ENCODE measurements at places on chromosomes 4 and X.

DNA sequence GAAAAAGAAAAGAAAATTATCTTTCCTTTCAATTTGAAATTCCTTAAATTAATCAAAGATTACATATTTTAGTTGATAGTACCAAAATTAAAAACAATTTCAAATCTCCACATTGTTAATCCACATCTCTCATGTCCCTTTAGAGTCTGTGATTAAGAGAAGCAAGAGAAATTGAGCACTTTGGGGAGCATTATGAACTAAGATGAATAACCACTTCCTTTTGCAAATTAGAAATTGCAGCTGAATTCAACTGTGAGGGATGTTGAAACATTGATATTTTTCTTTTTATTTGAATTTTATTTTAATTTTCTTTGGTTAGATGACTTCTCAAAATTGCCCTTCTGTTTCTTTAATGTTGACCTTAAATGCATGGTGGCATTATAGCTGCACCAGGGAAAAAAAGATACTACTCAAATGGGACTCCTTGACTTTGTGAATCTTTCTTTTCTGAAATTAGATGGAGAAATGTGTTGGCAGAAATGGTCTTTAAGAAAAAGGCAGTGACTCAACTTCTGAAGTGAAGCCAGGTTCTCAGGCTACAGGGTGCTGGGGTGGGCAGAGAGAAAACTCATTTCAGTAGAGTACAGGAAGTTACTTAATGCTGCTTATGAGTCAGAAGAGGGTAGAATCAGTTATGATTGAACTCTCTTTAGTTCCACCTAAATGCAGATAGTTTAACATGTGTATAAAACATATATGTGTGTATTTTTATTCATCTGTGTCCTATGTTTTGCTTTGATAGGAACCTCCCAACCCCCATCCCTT lies 92.0 kb upstream of the TNIP3 start:
- peak; percentile 95 for DNase-seq

- peak; percentile 82 for DNase-seq
Measured at GRCh38 chrX:153766098-153766817, 2.2 kb downstream of the PLXNB3 start.

- DNase-seq: no peak
Measured at GRCh38 chr4:165963621-165964020, 90.6 kb downstream of the TLL1 start.

- peak; percentile 73 for DNase-seq
Measured at GRCh38 chrX:153726286-153727122, 1.8 kb downstream of the ABCD1 start.

DNA sequence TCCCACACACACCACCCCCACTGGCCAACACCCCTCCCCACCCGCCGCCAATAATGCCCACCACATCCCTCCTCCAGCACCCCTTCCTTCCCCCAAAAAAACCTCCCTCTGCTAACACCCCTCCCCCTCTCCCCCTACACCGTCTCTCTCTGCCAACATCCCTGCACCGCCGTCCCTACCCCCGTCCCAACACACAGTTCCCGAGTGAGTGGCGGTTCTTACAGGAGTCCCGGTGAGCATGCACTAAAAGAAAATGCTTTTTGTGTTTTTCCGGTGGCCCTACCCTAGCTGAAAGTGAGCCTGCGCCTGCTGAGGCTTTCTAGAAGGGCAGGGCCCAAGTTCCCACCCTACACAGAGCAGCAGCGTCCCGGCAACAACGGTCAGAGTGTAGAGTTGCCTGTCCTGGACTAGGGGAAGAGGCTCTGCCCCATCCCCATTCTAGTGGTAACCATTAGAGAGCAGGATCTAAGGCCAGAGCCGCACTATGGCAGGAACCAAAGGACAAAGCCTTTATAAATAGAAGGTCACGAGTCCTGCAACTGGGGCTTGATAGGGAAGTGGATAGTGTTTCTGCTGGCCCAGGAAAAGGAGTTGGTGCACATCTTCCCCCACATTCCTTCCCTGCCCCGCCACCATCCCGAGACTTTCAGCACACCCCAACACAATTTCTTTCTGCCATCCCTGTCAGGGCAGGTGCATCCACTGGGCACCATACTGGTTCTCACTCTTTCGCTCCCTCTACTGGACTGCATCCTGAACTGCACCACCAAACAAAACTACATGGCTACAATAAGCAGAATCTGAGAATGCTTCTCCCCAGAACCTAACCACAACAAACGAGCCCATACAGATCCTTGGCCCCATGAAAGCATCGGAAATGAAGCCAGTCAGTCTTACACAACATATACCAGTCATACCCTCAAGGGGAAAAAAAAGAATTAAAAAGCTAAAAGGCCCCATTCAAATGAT lies 78.1 kb upstream of the PAGE3 start:
- DNase-seq: peak; percentile 25

GRCh38 chr4:102268355-102268754 lies 76.9 kb downstream of the SLC39A8 start:
- no peak for DNase-seq

DNA sequence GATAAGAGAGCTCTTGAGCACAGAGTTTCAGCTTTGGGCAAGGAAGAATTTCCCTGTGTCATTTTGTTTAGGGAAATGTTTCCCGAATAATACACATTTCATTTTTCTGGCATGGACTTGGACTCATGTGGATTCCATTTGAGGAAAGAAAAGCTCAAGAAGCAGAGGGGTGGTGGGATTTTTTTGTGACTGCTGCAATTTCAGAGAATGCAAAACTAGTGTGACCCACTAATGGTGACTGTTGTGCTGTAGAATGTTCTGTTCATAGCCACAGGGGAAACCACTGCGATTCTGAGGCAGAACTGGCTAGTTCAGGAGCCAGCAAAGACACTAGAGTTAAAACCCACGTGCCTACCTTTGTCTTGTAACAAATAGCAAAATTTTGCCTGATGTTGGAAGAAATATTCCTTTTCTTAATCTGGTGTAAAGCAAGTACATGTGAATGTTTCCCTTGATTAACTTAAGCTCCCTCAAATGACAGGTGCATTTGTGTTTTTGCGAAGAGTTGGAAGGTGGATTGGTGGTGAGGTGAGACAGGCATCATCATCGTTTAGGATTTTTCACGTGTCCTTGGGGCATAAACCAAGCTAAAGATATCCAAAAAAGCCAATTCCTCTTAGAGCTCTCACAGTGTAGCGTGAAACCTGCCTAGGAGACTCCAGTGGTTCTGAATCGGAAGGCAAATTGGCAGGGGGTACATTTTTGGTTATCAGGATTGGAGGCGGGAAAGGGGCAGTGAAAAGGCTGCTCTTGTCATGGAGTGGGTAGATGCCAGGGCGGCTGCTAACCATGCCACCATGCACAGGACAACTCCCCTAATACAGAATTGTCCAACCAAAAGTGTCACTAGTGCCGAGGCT lies 38.0 kb upstream of the FAM9C start:
- no peak for DNase-seq

DNA sequence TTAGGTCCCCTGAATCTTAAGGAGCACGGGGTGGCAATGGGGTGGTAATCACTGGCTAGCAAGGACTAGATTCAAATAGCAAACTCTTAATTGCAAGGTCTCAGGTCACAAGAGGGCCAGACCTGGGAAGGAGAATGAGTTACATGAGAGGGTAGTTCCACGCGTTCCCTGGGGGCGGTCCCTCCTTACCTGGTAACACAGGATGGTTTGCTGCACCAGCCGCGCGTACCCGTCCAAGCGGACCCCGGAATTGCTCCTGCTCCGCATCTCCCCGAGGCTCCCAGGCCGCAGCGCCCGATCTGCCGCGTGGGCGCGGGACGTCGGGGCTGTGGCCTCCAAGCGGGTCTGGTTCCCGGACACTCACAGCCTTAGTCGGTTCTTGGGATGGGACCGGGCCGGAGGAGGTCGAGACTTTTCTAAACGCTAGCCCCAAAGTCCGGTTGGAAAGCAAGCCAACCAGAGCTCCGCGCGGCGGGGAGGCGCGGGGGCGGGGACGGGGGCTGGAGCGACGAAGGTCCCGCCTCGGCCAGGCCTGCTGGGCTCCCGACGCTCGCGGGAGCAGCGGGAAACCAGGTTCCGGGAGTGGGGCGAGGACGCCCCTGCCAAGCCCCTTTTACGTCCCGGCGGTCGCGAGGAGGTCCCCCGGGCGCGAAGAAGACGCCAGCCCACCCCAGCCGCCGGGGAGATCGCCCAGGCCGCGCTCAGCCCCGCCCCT lies at the start of gene PHKA2:
Gene PHKA2 (minus strand): TSS at position 449 of the 715 bp plus-strand sequence. CDS start 182 bp downstream, at position 267.
- peak; percentile 70 for DNase-seq

DNA sequence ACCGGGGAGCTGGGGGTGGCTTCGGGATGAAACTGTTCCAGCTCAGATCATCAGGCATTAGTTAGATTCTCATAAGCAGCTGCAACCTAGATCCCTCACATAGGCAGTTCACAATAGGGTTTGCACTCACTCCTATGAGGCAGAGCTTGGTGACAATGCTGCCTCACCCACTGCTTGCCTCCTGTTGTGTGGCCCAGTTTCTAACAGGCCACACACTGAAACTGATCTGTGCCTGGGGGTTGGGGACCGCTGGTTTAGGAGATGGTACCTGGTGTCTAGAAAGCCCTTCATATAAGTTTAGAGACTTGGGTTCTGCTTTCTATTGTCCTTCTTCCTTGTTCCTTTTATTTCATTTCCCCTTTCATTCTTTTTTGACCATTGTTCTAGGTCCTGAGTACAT lies 234.2 kb downstream of the FRAS1 start:
- no peak for DNase-seq

GRCh38 chr4:129645461-129645860 lies 549.5 kb downstream of the C4orf33 start:
- no peak for DNase-seq

DNA sequence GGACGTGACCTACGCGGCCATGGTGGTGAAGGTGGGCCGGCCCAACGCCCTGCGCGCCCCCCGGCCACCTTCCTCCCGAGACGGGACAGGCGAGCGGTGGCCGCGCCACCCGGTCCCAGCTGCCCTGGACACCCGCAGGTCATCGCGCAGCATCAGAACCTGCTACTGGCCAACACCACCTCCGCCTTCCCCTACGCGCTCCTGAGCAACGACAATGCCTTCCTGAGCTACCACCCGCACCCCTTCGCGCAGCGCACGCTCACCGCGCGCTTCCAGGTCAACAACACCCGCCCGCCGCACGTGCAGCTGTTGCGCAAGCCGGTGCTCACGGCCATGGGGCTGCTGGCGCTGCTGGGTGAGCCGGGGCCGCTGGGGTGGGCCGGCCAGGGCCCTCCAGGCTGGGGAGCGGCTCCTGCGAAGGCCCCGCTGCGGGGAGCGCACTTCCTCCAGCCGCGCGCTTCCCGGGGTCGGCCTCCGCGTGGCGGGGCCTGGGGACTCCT lies 9.0 kb upstream of the SLC26A1 start:
- DNase-seq: peak; percentile 63

DNA sequence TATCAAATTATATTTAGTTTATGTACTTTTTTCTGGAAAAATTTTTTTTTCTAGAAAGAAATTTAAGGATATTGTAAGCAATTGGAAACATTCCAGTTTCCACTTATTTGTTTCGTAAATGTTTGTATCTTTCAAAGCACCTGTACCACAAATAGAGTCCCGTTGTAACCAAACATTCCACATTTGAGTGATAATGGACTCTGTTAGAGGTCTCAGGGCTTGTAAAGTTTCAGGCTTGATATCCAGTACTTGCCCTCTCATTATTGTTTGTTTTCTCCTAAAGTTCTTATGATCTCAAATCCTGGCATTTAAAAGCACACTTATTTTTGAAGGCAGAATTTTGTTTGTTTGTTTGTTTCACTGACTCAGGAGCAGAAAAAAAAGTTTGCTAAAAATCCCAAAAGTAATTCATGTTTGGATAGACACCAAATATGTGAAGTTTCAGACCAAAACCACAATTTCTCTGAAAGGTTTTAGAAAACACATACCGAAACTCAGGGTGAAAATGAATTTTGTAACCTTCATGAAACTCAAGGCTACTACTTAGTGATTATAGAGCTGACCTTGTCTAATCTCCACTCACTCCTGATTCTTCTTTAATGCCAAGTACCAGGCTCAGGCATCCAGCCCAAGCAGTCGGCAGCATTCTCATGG lies 5.7 kb upstream of the TMEM192 start:
- no peak for DNase-seq

DNA sequence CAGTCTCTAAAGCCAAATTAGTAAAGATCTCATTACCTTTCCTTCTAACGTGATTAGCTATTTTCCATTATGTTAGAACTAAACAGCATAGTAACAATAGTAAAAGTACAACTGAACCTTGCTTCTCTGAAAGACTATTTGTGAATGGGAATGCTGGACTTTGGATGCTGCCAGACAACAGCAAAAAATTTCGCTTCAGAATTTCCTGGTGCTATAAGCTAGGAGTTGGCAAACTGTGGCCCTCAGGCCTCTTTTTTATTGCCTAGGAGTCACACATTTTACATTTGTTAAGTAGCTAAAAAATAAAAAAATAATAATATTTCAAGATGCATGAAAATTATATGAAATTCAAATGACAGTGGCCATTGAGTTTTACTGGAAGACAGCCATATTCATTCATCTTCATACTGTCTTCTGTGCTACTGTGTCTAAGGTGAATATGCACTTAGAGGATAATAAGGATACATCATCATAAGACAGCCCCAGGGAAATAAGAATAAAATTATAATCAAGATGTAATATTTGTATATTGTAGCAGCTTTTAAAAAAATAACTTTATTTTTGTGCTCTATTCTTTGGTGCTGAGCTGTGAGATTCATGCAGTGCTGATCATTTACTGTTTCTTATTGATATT lies 34.6 kb downstream of the RASGEF1B start:
- DNase-seq: no peak

DNA sequence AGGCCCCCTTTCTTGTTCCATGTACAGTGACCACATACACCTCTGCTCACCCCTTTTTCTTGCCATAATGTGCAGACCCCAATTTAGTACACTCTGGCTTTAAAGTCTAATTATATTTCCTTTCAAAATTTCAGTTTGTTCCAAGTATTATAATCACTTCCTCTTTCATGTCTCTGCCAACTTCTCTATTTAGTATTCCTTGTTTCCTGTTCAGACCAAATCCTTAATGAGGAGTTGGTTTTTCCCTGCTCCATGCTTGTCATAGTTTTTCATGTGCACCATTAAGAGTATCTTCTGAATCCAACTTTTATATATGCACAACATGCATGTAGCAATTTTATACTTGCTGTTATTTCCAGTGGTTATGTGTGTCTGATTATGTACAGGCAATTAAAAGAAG lies 32.3 kb downstream of the USP53 start:
- DNase-seq: no peak

DNA sequence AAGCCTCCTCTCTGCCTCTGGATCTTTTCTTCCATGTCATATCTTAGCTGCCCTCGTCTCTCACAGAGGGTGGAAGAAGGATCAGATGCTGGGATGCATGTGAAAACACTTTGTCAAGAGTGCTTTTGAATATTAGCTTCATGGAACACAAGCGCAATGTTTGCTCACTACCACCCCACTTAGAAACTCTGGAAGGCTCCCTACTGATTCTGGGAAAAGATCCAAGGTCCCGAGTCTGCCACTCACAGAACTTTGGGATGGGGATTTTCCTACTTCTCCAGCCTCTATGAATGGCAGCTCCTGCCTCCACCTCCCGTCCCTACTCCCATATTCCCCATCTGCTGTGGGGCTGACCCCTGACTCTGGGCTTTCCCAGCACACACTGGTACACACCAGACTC lies 40.2 kb upstream of the CRMP1 start:
- no peak for DNase-seq
